CD4-positive, alpha-beta T cell treated with Interleukin-6 for 4 hours (primary cell): ENCODE measurements at places on chromosomes 3 and 15.
A peak's percentile ranks its signal among the peaks of the same experiment; 100 is the strongest.

GRCh38 chr15:92069308-92070250 is 216.1 kb downstream of the SLCO3A1 start:
- DNase-seq, result peak; percentile 63

DNA sequence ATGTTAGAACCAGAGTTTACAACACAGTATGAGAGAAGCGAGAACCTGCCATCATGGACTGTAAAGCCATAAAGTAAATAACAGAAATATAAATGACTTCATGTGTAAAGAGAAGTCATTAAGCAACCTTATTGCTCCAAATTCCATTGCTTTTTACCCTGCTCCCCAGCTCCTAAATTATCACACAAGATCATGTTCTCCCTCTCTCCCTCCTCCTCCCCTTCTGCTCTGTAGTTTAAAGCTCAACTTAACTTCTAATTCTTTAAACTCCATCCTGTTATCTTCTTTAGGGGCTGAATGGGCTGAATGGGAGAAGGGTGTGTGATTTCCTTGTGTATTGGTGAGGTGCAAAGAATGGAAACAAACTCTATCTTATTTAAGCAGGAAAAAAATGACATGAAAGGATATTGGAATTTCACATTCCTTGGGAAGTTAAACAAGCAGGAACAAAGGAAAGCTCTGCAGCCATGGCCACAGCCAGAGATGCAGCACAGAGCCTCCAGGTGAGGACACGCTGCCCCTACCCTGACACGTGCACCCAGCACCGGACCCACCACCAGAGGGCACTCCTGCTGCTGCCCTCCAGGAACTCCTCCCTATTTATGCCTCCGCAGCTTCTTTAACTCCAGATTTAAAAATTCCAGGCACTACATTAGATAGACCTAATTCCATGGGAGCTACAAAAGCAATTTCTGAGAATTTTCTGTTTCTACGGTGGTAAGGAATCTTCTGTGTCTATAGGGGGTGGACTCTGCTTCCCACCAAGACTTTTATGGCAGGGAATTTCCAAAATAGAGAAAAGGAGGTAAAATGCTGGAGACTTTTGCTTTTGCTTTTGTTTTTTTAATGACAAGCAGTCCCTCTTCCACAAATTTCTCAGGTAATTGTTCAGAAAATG is 76.9 kb upstream of the ABI3BP start:
- DNase-seq, result peak; percentile 59

GRCh38 chr3:71006810-71007785 is 576.4 kb downstream of the FOXP1 start:
- no peak for DNase-seq

DNA sequence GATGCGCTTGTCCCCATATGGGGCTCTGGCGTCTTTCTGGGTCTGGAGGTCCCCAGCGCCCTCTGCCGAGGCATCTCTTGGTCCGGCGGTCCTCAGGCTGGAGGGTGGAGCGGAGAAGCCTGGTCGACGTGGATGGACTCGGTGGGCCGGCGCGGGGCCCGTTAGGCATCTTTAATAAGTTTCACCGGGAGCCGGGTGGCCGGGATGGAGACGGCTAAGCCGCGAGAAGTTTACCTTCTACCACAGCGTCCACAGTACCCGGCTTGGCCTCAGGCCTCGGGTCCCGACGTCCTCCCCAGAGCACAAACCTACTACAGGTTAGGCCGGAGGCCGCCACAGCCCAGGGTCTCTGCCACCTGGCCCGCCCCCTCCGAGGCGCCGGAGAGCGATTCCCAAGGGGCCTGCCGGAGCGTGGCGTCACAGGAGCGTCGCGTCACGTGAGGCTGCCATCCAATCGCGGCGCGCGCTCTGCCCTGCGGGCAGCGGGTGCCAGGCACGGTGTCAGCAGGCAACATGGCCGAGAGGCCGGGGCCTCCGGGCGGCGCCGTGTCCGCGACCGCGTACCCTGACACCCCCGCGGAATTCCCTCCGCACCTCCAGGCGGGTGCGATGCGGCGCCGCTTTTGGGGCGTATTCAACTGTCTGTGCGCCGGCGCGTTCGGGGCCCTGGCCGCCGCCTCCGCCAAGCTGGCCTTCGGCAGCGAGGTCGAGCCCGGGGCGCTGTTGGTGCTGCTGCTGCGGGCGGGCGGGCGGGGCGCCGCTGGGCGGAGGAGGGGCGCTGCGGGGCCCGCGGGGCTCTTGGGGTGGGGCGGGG is at the start of gene TMEM42:
TMEM42 (plus strand) TSS at position 501 of the 814 bp plus-strand sequence; CDS start at position 514, 13 bp downstream.
- peak; percentile 91 for DNase-seq

GRCh38 chr3:27639271-27639670 is 82.9 kb downstream of the EOMES start:
- DNase-seq, result peak; percentile 39

DNA sequence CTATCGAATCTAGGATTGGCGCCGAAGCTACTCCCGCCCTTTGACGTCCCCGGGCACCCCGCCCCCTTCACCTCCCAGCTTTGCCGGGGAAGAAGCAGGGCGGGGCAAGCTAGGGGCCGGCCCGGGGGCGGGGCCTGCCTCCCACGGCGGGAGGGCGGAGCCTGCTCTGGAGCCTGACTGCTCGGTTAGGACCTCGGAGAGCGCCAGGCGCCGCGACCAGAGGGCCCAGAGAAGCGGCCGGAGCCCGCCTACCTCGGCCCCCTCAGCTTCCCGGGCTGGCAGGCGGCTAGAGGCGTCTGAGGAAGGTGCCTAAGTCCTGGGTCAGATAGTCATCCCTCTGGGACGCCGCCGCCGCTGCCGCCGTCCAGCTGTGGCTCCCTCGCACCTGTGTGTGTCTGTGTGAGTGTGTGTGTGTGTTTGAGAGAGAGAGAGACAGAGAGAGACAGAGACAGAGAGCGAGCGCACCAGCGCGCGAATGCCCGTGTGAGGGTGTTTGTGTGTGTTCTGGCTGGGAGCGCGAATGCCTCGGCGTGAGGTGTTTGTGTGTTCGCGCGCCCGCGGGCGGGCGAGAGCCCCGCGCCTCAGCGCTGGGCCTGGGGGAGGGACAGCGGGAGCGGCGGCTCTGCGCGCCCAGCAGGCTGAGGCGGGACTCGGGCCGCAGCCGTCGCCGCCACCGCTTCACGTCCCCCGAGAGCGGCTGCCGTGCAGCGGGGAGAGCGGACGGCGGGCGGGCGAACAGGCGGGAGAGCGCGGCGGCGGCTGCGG is at the start of gene STXBP5L:
STXBP5L (plus strand) TSS at position 176 of the 765 bp plus-strand sequence. CDS start 1,374 bp downstream, outside the sequence.
- peak; percentile 13 for DNase-seq

- DNase-seq, result no peak
Measured at GRCh38 chr15:85805420-85805819, 10.7 kb upstream of the KLHL25 start.

DNA sequence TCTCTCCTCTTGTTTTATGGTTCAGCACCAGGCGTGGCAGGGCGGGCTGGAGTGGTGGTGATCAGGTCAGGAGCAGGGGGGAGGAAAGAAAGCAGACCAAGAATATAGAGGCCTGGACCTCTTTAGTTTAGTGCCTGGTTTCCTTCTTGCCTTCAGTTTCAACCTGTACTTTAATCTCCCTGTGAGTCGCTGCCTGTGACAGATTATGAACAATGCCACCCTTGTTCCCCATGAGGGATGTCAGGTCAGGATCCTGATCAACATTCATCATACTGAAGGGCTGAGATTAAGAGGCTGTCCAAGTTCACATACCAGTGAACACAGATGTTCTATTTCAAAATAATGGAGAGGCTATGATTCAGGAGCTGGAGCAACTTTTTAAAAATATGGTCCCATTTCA is 11.4 kb downstream of the ENTPD3 start:
- no peak for DNase-seq

DNA sequence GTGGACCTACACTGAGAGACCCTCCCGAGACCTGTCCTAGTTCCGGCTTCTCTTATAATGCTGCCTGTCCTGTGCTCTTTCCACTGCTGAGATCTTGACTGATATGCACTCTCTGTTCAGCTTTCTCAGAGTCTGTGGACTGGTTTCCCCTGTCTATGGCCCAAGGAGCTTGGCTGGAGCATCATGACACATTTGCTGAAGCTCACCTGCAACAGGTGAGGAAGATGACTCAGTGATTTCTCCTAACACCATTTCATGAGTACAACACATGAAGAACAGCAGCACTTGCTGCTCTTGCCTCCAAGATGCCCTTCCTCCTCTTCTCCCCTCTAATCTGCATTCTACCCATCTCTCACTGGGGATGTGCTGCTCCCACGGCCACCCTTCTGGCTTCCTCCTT is 92.1 kb downstream of the DUT start:
- DNase-seq, result no peak

DNA sequence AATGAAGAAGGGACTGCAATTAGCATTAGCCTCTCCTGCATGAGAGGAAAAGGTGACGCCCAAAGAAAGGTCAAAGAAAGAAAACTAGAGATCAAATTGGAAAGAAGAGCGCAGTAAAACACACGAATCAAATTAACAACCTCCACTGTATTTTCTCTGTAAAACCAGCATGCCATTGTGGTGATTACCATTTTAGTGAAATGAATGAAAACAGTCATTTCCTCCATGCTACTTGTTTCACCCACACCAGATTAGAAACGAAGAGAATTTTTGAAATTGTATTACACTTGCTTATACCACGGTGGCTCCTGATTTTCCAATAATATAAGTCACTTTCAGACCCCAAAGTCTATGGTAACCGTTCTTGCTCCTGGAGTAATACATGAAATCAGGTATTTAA is 71.6 kb downstream of the SUMF1 start:
- no peak for DNase-seq

- DNase-seq, result no peak
Measured at GRCh38 chr3:57279685-57280084, 12.8 kb downstream of the ASB14 start.

DNA sequence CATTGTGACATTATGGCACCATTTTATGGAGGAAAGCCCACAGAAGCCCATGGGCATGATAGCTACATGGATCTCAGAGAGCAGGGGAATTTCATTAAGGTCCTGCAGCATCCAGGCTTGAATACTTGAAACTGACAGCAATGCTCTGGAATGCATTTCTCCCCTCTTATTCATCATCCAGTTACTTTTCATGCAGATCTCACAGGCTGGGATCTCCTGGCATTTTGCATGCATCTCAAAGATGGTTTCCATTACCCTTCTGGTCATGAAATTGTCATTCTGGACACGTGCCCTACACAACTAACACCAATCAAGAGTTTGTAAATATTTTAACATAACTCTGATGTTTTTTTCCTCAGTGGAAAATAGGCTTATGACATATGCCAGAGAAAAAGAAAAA is 32.4 kb downstream of the VGLL3 start:
- DNase-seq, result no peak

DNA sequence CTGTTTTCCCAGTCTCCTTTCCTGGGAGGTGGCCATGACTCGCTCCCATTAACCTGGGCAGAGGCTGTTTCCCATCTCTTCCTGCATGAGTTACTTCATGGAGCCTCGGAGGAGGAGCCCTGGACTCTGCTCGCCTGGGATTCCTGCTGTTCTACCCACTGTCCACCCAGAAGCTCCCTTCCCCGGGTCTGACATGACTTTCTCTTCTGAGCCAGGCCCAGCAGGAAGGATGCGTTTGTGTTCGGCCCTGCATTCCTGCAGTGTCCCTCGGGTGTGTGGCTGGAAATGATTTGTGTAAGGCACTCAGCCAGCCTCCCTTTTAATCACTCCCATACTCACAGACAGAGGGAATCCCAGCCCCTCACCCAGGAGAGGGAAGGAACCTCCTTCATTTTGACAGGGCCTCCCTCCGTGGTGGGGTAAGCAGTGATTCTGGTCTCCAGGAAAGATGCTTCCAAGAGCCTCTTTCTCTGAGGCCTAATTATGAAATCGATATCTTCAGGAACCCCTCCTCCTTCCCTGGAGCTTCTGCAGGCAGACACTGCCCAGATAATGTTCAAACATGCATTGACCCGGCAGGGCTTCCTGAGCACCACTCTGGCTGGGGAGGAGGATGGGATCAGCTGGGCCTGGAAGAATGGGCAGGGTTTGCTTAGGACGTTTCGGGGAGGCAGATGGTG is 41.6 kb upstream of the DLG1 start:
- DNase-seq, result no peak

- no peak for DNase-seq
Measured at GRCh38 chr15:77857419-77857818, 220.1 kb downstream of the TBC1D2B start.

- no peak for DNase-seq
Measured at GRCh38 chr15:92074101-92074500, 220.6 kb downstream of the SLCO3A1 start.
